CD4-positive, alpha-beta T cell treated with Interleukin-12 subunit alpha and Interleukin-12 subunit beta, for 1 hour (primary cell): ENCODE measurements at places on chromosomes 11 and 22.

- peak; percentile 1 for DNase-seq
Observed at GRCh38 chr11:120079750-120080610, 57.9 kb downstream of the TRIM29 start.

DNA sequence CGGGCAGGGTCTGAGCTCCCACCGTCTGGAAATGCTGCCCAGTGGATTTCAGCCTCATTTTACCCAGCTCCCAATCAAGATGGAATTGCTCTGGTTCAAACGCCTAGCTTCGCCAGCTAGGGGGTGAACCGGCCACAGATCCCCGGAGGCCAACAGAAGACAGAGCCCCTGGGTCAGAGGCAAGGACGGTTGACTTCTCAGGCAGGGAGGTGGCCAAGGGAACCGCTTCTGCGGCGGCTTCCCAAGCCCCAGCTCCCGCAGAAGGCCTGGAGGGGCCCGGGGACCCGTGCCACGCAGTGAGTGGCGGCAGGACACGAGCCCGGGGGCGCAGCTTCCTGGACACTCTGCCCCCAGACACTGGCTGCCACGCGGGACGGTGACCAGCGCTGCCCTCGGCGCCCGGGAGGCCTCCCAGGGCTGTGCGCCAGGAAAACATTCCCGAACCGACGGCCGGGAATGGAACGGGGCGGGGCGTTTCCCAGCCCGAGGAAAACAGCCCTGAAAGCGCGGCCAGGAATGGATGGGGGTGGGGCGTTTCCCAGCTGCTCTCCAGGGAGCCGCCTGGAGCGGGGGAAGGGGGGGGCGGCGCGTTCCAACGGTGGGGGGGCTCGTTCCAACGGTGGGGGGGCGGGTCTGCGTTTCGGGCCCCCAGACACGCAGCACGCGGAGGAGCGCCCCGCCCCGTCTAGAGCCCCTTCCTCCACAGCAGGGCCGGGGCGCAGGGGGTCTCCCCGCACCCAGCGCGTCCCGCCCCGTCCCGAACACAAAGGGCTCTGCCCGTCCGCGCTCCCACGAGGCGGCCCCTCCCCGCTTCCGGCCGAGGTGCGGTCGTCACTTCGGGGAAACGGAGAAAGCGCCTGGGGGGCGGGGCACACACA, 13.5 kb upstream of the B4GALNT4 start:
- DNase-seq, result peak; percentile 87

DNA sequence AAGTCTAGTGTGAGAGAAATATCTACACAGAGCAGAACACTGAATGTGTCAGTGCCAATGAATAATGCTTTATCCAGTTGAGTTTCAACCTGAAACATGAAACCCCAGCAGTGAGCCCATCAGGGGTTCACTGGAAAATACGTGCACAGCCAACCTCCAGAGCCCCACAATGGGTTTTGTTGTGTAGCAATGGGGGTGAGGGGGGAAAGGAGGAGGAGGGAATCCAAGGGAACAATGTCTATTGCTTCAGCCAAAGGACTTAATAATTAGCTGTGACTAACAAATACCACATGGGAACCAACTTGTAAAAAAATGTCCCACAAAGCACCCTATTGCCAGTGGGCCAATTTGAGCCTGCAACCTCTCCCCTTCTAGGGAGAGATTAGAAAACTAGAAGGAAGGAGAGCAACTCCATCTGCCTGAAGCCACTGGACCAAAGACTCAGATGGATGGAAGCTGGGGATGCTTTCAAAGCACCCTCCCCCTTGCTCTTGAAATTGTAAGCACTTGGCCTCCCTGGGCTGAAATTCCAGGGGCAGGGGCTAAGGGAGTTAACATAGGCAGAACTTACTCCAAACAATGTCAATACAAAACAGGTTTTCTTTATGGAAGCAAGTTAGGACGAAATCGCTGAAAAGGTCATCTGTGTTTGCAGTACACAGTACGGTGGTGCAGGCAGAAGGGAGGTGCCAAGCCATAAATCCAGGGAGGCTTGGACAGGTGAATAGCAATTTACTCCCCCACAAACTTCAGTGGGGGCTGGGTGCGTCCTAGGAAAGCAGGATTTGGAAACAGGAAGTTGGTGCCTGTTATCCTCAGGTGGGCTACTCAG, 99.8 kb downstream of the ARL14EP start:
- DNase-seq, result no peak

DNA sequence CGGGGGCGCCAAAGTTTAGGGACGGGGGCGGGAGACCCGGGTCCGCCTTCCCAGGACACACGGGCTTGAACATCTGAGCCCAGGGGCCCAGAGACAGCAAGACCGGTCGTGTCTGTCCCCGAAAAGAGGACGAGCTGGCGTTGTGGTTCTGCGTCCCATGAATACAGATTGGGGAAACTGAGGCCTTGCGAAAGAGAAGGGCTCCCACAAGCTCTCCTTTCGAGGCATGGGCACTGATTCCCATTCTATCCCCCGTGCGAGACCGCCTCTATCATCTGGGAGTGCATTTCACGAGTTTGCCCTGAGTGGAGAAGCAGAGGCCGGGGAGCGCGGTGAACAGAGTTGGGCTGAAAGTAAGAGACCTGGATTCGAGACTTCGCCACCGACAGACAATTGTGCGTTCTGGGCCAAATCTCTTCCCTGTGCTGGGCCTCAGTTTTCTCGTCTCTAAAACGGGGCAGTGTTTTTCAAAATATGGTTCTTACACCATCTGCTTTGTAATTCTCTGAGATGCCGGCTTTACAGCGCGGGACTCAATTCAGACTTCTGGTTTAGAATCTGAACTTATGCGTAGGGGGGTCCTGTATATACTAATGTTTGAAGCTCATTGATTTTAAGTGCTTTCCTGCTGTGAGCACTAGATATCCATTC, 471 bp downstream of the RNF185 start:
- DNase-seq, result peak; percentile 10

GRCh38 chr11:80365076-80365725, 924.4 kb upstream of the TENM4 start:
- DNase-seq, result no peak

GRCh38 chr11:64648551-64648950, 57.5 kb downstream of the SLC22A12 start:
- DNase-seq, result no peak

GRCh38 chr11:507727-508515, 879 bp upstream of the RNH1 start:
- DNase-seq, result no peak
